Muscle of arm (tissue), 14 donors: ENCODE measurements at places on chromosomes 16 and 17.
A peak's percentile ranks its signal among the peaks of the same experiment; 100 is the strongest.

DNA sequence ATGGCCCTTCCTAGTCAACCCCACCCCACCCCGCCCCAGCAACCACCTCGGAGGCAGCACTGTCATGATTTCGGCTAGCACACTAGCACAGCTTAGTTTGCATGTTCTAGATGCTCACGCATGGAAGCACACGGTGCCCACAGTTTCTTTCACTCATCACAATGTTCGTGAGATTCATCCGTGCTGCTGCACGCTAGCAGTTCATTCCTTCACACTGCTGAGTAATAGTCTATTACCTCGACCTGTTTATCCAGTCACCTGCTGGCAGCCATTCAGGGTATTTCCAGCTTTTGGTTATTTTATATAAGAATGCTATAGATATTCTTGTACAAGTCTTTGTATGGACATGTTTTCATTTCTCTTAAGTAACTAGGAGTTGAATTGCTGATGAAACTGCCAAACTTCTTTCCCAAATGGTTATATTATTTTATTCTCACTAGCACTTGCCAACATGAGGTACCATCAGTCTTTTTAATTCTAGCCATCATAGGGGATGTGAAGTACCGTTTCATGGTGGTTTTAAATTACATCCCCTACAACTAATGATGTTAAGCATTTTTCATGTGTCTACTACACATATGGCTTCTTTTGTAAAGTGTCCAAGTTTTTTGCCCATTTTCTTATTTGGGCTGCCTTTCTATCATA is 75.7 kb downstream of the CYTH1 start:
- no peak for DNase-seq

DNA sequence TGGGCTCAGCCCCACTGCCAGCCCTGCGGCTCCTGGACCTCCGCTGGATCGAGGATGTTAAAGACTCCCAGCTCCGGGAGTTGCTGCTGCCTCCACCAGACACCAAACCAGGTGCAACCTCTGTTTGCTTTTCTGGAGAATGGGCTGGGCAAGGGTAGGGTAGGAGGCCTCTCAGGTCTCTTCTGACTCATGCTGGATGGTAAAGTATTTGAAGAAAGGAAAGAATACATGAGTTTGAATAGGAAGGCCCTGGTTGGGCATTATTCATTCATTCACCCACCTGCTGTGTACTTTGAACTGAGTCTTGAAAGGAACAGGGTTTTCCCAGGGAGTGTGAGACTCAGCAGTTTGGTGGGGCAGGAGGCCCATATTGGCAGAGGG is 6.5 kb upstream of the ORAI3 start:
- DNase-seq: no peak

DNA sequence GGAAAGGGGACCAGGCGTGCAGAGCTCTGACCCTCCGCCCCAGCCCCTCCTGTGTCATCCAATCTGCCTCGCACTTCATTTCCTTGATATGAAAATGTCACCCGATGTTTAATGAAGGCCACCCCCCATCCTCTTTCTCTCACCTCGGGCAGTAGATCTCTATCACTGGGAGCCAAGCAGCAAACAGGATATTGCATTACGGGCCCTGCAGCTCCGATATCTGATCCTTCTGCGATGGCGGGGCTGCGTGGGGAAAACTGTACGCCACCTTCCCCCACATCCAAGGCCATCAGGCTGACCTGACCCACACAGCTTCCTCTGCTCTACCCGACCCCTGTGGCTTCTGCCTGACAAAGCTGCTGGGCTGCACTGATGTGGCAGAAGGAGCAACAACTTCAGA is 74.9 kb downstream of the DYNLRB2 start:
- no peak for DNase-seq

DNA sequence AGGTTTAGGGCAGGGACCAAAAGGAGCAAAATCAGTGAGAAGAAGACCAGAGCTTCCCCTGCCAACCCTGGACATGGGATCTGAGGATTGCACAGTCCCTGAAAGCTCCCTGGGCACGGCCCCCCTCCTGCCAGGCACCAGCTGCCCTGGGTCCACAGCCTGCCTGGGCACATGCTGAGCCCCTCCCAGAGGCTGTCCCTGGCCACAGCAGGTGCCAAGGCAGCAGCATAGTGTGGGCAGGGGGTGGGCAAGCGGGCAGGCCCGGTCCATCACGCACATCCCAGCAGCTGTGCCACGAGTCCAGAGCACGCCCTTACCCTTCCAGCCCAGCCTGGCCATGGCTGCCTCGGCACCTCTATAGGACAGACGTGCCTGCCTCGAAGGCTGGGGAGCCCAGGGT is 12.7 kb downstream of the SCN4A start:
- peak; percentile 17 for DNase-seq

DNA sequence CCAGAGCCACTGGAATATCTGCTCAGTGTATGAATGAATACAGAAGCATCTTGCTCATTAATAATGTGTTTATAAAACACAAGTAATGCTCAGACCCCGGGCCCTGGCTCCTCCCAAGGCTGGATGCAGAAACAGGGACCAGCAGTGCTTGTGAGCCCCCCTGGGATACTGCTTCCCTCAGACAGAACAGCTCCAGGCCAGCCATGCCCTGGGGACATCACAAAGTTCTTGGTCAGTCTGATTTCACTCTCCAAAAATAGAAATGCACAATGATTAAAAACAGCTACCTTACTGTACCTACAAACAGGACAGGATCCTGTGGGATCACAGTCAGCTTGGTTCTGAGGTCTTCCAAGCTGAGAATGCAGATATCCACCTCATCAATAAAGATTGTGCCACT is 68.2 kb downstream of the ABCC12 start:
- DNase-seq: no peak

DNA sequence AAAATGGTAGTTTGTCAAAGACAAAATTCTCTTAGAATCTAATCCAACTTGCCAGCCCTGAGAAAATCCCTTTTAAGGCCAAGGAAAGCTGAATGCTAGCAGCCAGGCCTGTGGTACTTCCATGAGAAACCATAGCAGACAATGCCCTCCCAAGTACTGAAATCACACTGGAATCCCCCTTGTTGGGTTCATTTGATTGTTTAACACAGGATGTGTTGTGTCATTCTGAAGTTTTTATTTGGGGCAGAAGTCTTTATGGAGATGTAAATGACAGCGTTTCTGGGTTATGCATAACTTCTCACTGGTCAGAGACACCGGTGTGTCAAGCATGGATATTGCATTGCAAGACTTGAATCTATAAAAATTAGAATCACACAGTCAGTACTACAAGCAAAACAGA is 6.0 kb upstream of the ARL2BP start:
- no peak for DNase-seq

- no peak for DNase-seq
Measured at GRCh38 chr16:26672206-26672605, 394.5 kb upstream of the C16orf82 start.

- DNase-seq: no peak
Measured at GRCh38 chr16:19833176-19833575, 51.5 kb downstream of the GPRC5B start.
